ENCODE measurements at places on chromosomes 3 and 15.

GRCh38 chr15:82021992-82022391 lies 23.8 kb downstream of the MEX3B start:
- no peak for DNase-seq

DNA sequence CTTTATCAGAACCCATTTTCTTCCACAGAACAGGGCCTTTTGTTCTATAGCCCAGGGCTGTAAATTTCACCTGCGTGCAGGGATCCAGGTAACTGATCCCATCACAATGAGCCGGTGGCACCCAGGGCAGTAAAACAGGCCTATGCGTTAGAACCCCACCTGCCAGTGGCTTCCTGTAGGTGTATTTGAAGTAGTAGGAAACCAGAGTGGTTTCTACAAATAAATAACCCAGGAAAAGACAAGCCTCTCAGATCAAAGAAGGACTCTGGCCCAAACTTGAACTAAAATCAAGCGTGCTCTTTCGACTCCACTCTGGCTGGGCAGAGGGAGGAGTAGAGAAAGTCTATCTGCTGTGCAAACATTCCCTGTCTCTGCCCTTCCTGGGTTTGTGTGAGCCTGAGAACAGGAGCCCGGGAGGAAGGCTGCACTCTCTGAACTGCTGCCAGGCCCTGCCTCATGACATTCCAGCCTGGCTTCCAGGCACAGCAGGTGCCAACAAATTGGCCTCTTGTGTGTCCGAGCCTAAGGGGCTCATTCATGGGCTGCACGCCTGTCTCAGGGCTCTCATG lies 77.7 kb downstream of the CEMIP start:
- DNase-seq, result no peak

GRCh38 chr3:98209244-98209643 lies 42.7 kb downstream of the OR5H15 start:
- DNase-seq, result no peak

- no peak for DNase-seq
Measured at GRCh38 chr15:96130734-96131133, 199.8 kb upstream of the NR2F2 start.

DNA sequence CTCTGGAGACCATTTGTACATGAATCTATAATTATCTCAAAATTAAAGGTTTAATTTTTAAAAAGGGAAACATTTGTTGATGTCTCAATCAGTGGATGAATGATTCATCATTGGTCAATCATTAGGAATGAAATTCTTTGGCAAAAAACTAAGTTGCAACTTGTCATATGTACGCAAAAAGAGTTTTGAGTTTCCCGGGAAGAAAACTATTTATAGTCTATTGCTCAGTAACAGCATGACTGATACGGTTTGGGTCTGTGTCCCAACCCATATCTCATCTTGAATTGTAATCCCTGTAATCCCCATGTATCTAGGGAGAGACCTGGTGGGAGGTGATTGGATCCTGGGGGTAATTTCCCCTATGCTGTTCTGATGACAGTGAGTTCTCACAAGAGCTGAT lies 765.8 kb upstream of the ROBO1 start:
- DNase-seq, result no peak

DNA sequence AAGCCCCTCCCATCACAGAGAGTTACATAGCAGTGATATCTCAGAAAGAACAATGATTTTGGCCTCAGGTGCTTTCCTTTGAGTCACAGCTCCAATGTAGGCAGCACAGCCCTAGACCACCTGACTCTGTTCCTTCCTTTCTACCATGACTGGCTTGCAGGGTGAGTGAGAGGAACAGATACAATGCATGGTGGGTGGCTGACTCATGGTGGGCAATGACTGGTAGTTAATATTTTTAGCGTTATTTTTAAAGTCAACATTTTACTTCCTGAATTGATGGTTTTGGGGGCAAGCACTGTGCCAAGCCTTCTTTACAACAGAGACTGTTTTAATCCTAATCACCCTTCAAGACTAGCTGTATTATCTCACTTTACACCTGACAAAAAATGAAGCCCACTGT lies 32.8 kb upstream of the ST3GAL6 start:
- DNase-seq, result no peak

Measured in kidney glomerular epithelial cell (primary cell).